ENCODE measurements at places on chromosomes 12 and 14. TPM values are rescaled to one million over a fixed set of nuclear protein-coding genes. Genes with fewer than 3 reads are reported as not detected.

Gene DPY19L2
- total RNA-seq, result under 0.01 TPM

Gene OAS2
- total RNA-seq, result 1.9 TPM

Gene IKZF4
- total RNA-seq, result not detected

Gene SSTR1
- total RNA-seq, result under 0.01 TPM

Gene CEBPE
- total RNA-seq, result not detected

Gene SLC17A8
- total RNA-seq, result not detected
